Hematopoietic multipotent progenitor cell treated with erythropoietin and hydrocortisone succinate and interleukin-3 and kit ligand, for 4 days (in vitro differentiated cells): ENCODE measurements at places on chromosomes 7 and 10.

DNA sequence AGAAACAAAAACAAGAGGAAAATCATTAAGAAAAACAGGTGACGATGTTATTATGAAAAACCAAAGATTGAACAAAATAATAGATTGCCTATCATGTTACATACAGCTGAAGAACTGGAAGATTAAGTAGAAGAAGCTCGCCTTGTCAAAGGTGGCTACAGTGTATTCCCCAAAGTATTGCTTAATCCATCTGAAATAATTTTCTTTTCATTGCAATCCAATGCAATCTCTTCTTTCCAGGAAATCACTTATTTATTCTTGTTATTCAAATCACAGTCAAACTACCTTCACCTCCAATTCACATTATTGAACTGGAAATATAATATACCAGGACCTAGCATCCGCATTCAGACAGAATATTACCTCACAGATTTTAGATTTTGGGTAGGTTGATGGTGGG is 235.9 kb downstream of the AHR start:
- DNase-seq: no peak

DNA sequence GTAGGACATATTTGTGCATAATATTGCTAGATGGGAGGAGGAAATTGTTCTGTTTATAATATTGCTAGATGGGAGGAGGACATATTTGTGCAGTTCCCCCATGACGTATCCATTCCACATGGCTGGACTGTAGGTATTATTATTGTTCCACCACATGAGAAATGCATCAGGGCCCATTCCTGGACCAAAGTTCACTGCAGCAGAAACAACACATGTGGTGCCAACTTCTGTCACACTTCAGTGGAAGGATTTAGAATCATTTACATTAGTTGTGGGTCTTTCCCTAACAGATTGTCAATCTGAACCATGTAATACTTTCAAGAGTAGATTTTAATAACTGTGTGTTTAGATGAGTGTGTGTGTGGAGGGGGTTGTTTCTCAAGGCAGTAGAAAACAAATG is 32.7 kb upstream of the MACC1 start:
- DNase-seq: no peak

DNA sequence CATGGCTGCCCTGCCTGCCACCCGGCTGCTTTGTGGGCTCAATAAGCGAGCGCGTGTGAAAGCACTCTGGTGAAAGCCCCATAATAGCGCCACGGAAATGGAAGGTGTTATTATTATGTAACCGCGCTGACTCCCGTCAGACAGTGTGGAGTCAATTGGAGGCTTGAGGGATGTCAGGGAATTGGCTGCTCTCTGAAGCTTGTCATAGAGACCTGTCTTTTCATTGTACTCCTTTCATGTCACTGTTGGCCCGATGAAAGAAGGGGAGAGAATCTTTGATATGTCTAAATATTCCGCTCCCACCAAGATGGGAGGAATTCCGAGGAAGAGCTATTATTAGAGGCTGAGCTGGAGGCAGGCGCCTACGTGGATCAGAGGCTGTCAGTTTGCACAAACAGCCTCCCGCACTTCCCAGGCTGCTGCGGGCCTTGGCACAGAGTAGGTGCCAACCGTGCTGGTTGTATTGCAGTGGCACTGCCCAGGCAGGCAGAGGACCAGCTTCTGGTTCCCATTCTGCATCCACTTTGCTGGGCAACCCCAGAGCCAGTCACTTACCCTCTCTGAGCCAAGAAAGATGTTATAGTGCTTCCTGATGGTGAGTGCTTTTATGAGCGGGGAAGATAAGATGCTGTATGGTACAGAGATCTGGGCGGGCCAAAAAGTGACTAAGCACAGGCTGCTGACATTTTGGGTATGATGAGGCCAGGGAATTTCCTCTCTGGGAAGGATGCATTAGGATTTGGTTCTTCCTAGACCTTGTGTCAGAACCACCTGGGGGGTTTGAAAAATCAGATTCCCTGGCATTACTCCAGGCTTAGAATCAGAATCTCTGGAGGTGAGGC is 151.4 kb downstream of the RPS24 start:
- no peak for DNase-seq

DNA sequence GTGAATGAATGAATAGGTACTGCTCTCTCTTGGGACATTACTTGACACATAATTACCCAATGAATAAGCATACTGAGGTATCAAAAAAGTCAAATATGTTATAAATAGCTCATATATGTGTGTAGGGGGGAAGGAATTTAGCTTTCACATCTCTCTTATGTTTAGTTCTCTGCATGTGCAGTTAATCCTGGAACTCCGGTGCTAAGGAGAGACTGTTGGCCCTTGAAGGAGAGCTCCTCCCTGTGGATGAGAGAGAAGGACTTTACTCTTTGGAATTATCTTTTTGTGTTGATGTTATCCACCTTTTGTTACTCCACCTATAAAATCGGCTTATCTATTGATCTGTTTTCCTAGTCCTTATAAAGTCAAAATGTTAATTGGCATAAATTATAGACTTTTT is 1.2 kb downstream of the CFTR start:
- no peak for DNase-seq

- DNase-seq: no peak
Observed at GRCh38 chr10:132978542-132978941, 36.2 kb upstream of the CFAP46 start.

- no peak for DNase-seq
Observed at GRCh38 chr7:13841284-13841683, 148.2 kb downstream of the ETV1 start.

DNA sequence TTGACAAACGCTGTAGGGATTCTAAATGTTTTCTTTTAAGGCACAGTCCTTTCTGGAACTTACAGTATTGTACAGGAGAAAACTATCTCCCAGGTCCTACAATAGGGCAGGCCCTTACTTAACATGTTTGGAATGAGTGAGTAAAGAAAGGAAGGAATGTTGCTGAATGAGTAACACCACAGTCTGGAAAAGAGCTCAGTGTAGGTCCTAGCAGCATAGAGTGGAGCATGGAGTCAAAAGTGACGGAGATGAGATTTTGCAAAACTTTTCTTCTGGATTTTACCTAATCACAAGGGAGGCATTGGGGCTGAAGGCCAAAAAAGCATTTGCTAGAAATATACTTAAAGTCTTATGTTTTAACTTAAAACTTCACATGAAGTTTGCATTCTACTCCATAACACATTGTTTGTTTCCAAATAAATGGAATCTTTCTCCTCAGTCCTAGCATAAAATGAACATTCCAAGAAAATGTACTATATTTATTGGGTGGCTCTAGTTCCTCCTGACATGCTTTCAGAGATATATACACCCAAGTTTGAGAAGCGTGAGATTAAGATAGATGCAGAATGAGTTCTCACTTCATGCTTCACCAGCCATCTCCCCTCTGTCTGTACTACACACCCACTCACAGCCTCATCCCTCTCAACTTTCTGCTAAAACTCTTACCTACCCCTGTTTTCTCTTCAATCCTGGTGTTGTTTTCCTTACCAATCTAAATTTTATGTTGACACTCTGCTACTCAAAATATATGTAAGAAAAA is 20.2 kb upstream of the ADD3 start:
- no peak for DNase-seq

GRCh38 chr7:116354171-116354545 is 143.8 kb downstream of the TES start:
- no peak for DNase-seq

DNA sequence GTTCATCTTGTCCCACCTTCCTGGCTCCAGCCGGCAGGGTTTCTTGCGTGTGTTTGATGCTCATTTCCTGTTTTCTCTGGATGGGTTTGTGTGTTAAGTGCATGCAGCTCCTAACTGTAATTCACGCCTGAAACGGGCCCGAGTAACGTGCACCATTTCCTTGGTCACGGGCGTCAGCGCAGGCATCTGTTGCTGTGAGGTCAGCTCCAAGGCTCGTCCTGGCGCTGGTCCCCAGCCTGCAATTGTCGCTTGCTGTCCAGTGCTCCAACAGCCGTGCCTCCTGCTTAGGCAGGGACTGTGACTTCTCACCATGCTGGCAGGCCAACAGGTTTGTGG is 201.1 kb downstream of the GLRX3 start:
- no peak for DNase-seq

DNA sequence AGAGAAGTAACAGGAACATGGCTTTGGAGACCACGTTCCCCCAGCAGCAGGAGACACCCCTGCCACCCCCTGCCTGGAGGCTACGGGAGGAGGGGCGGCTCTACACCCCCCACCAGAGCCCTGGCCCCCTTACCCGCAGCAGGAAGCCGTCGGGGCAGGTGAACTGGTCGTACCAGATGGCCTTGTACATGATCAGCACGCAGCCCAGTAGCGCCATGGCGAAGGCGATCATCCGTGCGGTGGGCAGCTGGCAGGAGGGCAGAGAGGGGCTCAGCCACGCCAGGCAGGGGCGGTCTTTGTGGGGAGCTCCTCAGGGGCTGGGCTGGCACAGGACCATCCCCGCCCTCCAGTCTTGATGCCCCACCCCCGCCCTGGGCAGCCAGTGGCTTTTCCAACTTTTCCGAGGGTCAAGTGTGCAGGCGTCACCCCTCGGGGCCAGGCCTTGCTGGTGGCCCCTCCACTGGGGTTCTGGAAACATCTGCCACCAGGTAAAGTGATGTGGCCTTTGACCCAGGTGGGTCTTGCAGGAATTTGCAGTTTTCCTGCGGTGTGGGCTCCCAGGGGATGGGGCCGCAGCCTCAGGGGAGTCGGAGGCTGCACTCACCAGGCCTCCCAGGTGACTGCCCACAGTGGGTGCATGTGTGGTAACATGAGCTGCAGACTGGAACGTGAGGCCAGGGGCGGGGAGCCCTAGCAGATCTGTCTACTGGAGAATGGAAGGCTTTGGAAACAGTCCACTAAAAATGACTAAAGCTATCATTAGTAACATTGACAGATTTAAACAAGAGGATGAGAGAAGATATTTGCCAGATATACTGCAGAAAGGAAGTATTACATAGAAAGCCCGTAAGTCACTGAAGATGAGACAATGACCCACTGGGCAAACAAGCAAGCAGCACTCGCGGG is 9.7 kb downstream of the CALY start:
- DNase-seq: no peak

- no peak for DNase-seq
Observed at GRCh38 chr7:107944411-107945169, 53.6 kb downstream of the DLD start.

DNA sequence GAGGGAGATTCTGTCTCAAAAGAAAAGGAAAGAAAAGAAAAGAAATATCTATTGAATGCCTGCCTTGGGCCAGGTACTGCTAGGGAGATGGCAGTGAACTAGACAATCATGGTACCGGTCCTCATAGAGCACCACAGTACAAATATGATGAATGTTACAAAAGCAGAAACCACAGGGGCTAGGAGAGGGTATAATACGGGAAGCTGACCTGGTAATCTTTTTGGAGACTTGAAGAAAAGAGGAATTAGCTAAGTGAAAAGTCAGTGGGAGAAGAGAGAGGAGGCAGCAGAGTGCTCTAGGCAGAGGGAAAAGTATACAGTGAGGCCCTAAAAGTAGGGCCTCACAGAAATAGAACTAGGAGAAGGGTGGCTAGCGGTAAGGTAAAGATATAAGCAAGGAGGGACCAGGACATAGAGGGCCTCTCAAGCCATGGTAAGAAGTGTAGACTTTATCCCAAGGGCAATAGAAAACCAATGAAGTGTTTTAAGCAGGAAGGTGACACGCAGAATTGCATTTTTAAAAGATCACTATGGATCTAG is 42.8 kb upstream of the WNT8B start:
- peak; percentile 17 for DNase-seq

DNA sequence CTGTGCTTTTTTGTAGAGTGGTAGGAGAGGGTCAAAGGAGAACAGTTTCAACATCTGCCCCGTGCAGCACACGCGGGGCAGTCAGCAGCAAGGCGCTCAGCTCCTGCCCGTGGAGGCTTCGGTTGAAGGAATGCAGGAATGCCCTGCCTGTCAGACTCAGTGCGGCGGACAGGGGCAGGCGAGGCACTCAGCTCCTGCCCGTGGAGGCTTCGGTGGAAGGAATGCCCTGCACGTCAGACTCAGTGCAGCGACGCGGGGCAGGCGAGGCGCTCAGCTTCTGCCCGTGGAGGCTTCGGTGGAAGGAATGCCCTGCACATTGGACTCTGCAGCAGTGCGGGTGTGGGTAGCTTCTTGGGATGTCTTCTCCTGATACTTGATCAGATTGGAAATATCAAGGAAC is 37.0 kb downstream of the PPP2R2D start:
- DNase-seq: no peak

GRCh38 chr10:115974816-115975430 is 298.1 kb downstream of the GFRA1 start:
- no peak for DNase-seq

GRCh38 chr7:133888061-133888930 is 238.8 kb upstream of the LRGUK start:
- no peak for DNase-seq

DNA sequence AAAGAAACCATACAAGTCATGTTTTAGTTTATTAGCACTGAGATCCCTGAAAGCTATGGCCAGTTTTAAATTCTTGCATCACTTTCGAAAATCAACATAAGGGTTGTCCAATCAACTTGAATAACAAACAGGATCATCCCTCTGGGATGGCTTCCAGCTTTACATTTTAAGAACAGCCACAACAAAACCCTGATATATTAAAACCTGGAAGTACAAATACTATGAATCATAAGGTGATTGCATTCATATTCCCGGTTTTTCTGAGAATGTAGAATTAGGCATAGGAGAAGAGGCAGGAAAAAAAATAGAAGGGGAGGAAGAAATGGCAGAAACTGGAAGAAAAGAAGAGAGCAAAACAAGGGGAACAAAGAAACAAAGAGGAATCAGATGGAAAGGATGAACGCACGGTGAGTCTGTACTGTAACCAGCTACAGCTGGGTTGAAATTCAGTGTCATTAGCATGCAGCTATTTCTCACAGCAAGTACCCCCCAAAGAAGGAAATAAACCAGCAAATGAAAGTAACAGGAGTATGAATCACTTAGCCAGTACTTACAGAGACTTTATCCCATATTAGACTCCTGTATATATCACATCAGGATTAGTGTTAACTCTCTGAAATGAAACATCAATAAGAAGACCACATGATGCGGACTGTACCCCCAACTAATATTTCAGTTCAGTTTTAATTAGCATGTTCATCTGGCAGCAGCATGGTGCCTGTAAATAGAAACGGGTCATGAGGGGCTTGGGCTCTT is 301.3 kb downstream of the RNLS start:
- DNase-seq: no peak

DNA sequence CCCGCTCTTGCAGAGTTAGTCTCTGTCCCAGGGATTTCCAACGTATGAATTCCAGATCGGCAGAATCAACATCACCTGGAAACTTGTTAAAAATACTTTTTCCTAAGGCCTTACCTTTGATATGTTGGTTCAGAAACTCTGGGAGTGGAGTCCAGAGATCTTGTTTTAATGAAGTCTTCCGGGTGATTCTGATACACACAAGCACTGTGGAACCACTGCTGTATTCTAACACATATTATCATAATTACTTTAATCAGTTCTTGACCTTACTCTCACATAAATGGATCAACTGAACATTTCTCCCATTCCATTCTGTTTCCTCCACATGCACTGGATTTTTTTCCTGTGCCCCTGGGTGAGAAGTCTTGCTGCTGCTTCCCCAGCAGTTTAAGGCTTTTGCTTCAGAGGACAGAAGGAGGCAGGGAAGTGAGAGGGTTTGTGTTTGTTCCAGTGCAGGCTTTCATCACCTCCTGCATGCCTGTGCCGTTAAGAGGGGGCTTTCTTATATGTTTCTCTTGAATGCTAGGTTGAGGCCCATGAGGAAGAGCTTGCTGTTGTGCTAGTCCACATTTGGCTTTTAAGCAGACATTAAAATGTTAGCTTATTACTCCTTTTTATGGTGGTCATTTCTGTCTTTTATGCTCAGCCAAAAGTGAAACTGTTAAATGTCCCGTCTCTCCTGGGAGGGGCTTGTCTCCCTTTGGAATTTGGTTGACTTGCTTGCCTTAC is 32.4 kb downstream of the CCSER2 start:
- DNase-seq: peak; percentile 20

GRCh38 chr7:140261522-140261921 is 84.7 kb upstream of the KDM7A start:
- DNase-seq: peak; percentile 76
